Lung microvascular endothelial cell (primary cell): ENCODE measurements at places on chromosomes 16 and 17.

DNA sequence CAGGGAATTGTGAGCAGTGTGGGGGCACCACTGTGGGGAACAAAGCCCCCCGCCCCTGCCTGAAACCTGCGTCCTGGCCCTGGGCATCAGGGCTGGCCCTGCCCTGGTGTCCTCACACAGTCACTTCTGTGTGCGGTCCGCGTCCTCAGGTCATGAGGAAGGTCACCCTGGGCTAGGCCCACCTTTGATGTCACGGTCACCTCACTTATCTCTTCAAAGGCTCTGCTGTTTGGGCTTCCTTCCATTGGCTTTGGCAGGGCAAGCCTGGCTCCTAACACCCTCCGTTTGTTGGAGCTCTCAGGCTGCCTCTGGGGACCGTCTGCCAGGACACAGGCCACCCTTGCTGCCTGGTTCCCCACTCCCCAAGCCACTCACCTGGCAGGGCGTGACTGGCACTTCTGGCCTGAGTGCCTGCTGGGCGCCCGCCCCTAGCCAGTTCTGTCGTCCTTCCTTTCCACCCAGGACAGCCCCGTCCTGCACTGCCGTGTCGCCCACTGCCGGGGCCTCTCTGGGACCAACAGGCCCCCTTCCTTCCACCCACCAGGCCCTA is 8.8 kb downstream of the CENPX start:
- no peak for DNase-seq

- no peak for DNase-seq
These were observed 14.1 kb downstream of the RMI2 start for GRCh38 chr16:11359370-11359769.

DNA sequence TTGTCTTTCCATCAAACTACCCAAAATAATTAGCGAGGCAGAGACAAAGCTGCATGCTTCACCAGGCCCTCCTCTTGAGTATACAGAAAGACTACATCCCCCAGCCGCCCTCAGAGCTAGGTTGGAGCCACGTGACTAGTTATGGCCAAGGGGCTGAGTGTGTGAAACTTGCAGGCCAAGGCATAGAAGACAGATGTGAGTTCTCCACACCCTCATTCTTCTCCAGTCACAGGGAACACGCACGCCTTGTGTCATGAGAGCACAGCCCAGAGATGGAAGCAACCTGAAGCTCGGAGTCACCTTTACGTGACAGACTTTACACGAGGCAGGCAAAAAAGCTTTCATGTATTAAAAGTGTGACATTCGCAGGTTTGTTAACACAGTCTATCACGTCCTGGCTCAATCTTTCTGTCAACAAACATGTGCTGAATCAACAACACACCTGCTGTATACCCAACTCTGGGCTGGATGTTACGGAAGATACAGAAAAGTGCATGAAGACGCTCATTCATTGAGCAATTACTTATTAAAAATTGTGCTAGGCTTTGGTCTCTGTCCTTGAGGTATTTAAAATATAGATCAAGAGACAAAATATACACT is 38.3 kb downstream of the STX8 start:
- DNase-seq: no peak

- DNase-seq: peak; percentile 58
These were observed 22.9 kb upstream of the CORO6 start for GRCh38 chr17:29645515-29646051.

- DNase-seq: no peak
These were observed 19.8 kb downstream of the MNT start for GRCh38 chr17:2380950-2381649.

DNA sequence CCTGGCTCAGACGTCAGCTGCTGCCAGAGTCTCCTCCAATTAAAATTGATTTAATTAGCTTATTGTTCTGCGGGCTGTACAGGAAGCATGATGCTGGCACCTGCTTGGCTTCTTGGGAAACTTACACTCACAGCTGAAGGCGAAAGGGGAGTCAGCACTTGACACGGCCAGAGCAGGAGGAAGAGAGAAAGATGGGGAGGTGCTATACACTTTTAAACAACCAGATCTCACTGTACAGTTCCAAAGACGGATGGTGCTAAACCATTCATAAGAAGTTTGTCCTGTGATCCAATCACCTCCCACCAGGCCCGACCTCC is 1.4 kb upstream of the PRDM7 start:
- no peak for DNase-seq
